Activated CD4-positive, alpha-beta T cell treated with anti-CD3 and anti-CD28 coated beads for 24 hours (primary cell): ENCODE measurements at places on chromosomes 11 and 22.
A peak's percentile ranks its signal among the peaks of the same experiment; 100 is the strongest.

GRCh38 chr11:34926831-34927132 lies 10.4 kb downstream of the PDHX start:
- no peak for DNase-seq

GRCh38 chr11:9943386-9944110 lies 279.7 kb downstream of the SWAP70 start:
- no peak for DNase-seq

GRCh38 chr11:114158886-114159285 lies 99.4 kb downstream of the ZBTB16 start:
- DNase-seq = no peak

- DNase-seq = peak; percentile 56
Observed at GRCh38 chr11:76803811-76804600, 20.9 kb downstream of the TSKU start.

- no peak for DNase-seq
Observed at GRCh38 chr11:81237139-81237538, 1496.5 kb downstream of the FAM181B start.

- DNase-seq = peak; percentile 39
Observed at GRCh38 chr11:119320776-119321524, 4.0 kb upstream of the MCAM start.

DNA sequence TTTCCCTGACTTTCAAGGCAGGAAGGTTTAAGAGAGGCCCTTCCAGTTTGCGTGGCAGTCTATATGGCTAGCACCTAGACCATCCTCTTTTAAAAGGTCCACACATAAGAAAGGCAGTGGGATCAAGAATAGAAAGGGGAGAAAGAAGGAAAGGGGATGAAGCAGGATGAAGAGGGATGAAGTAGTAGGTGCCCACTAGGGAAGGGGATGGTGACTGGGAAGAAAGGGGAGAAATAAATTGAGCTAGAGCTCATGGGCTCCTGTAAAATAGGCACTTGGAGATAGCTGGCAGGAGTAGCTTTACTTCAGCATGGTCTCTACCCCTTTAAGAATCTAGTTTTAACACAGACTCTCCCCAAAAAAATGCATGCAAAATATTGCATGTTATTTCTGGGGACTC lies 41.5 kb downstream of the CADM1 start:
- DNase-seq = no peak

GRCh38 chr22:36470162-36470993 lies 11.1 kb downstream of the TXN2 start:
- peak; percentile 61 for DNase-seq

- no peak for DNase-seq
Observed at GRCh38 chr22:22033803-22034468, 51.3 kb upstream of the TOP3B start.

DNA sequence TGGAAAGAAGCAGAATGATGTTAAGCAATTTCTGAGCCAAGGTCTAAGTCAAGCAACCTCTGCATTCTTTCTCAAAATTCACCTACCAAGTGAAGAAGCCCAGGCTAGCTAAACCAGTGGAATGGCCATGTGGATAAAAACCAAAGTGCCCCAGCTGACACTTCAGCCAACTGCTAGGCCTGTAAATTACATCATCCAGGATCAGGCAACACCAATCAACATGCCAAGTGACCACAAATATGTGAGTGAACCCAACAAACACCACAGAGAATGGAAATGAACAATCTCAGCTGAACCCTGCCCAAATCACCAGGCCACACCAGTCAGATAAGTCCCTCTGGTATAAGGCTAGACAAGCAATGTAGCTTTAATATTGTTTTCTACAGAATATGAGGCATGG lies 25.1 kb upstream of the FJX1 start:
- DNase-seq = no peak

DNA sequence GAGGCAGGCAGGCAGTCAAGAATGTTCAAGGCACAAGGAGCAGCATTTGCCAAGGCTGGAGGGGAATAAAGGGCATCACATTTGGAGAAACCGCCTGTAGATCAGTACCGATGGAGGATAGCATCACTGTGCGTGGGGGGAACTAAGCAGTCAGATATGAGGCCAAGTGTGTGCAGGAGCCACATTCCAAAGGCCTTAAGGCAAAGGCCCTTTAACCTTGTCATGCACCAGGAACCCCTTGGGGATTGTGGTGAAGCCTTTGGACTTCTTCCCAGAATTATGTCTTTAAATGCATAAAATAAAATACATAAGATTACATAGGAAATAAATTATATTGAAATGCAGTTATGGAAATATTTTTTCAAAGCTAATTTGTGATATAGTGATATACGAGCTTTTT lies 532.1 kb downstream of the BUD13 start:
- DNase-seq = no peak

DNA sequence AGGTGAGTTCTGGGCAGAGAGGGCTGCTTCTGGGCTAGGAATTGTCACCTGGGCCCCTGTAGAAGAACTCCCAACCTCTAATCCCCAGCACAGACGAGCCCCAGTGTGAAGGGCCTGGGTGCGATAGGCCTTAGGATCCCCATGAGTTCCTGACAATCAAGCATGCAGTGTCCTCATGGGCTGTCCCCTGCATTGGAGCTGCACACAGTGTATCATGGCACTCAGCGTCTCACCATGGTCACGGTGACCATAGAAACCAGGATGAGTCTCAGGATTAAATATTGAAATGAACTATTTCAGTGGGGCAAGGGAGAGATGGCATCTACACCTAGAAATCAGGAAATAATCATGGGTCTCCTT lies 292 bp downstream of the SCGB2A1 start:
- DNase-seq = no peak

DNA sequence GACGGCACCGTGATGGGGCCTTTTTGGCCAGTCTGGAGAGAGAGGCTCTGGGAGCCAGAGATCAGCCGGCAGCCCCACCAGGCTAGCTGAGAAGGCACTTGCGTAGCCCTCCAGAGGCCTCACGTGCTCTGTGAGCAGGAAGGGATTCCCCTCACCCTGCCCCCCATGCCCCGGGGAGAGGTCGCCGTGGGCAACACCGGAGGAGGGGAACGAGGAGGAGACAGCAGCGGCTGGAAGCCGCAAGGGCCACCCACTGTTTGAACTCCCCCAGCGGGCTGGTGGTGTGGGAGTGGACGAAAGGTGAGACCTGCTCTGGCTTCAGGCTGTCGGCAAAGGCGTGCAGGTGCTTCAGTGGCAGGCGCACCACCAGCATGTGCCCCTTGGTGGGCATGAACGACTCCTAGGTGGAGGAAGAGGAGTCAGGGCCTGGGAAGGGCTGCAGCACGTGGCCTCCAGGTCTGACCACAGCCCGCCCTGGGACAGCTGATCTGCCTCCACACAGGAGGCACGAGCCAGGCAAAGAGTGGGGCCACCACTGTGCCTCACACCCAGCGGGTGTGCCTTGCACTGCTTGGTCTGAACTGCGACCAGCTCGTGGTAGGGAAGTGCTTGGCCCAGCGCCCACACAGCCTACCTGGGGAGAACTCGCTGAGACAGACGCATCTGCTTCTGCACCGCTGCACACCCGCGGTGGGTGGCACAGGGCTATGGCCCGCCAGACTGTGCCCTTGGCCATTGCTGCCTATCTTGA lies 99.9 kb downstream of the MED15 start:
- DNase-seq = no peak

DNA sequence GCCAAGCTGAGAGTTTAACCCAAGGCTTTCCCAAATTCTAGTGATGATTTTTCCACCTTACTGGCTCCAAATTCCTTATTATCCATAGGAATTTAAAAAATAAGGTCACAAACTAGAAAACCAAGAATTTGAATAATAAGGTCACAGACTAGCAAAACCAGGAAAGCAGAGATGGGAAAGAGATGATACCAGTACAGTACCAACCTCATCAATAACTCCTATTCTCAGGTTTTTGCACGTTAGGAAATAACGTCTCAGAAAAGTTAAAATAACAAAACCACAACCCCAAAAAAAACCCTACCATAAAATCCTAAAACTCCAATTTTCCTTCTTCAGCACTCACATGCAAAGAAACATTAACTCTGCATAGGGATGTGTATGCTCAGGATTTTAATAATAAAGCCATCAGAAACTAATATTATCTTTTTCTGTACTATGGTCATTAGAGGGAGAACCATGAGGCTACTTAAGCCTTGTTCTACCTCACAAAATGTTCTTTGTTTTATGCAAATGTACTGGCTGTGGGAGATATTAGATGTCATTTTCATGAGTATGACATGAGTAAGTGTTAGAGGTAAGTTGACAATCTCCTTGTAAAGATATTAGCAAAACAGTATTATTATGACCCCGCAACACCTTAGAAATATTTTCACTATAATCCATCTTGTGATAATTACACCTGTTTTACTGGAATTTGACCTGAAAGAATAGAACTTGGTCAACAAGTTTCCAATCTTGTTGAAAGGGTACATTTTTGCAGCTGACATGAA lies 16.1 kb upstream of the EED start:
- no peak for DNase-seq

DNA sequence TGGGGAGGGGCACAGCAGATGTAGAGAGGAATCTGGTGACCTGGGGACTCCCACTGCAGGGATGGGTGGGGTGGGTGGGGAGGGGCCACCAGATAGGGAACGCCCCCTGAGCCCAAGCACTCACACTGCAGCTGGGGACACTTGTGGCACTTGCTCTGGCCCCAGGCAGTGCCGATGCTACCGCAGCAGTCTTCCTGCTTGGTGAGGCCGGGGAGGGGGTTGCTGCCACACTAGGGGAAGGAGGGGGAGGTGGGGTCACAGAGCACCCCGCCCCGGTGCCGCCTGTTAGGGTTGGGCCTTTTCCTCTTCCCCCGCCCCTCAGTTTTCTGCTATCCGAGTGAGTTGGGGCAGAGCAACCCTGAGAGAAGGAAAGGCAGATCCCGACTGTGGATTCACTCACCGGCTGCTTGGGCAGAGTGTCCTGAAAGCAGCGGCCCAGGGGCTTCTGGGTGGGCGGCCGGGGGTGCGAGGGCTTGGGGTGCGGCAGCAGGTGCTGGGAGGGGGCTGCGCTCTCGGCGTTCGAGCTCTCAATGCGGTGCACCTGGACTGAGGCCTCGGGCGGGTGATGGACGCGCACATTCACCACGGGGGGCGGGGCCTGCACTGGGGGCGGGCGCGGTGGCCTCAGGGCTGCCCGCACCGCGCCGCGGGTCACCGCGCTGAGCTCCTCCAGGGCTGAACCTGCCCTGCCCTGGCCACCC lies 4.7 kb downstream of the LTBP3 start:
- no peak for DNase-seq

GRCh38 chr22:48594016-48594756 lies 1233.5 kb downstream of the BRD1 start:
- no peak for DNase-seq

DNA sequence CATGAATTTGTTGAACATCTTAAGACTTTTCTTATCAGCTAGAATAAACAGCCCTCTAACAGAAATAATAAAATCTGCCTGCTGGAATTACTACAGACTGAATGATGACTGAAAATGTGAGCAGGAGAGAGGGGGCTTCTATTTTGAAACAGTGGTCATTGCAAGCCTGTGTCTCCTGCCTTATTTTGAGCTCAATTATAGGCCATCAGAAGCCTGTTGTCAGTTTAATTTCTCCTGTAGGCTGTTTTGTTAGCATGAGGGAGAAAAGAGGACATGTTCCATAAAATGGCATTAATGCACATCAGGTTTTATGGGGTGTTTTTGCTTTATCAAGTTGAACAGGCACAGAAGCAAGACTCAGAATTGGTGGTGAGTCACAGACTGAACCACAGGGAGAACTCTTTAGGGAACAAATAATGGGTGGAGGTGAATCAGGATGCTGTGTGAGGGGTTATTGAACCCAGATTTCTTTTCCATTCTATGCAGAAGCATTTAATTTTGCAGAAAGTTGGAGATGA lies 129.1 kb downstream of the PARVA start:
- DNase-seq = no peak

- no peak for DNase-seq
Observed at GRCh38 chr11:122242731-122243130, 126.7 kb upstream of the BLID start.

DNA sequence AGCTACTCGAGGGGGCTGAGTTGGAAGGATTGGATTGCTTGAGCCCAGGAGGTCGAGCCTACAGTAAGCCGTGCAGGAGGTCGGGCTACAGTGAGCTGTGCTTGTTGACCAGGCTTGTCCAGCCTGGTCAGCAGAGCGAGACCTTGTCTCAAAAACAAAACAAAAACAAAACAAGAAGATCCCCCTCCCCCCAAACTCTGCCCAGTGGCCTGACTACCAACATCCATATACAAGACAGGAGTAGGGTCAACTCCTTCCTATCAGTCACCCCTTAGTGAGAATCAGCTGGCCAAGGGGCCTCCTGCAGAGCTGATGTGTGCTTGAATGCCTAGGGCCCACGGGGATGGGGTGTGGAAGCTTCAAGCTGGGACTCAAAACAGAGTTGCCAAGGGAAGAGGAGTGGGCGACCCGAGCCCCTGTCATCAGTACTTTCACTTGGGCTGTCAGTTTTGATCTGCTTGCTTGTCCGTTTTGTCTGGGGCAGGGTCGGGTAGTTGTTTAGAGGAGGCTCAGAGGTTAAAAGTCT lies 942 bp upstream of the TSPAN18 start:
- no peak for DNase-seq

GRCh38 chr11:71383461-71383860 lies 64.7 kb downstream of the DHCR7 start:
- DNase-seq = no peak

DNA sequence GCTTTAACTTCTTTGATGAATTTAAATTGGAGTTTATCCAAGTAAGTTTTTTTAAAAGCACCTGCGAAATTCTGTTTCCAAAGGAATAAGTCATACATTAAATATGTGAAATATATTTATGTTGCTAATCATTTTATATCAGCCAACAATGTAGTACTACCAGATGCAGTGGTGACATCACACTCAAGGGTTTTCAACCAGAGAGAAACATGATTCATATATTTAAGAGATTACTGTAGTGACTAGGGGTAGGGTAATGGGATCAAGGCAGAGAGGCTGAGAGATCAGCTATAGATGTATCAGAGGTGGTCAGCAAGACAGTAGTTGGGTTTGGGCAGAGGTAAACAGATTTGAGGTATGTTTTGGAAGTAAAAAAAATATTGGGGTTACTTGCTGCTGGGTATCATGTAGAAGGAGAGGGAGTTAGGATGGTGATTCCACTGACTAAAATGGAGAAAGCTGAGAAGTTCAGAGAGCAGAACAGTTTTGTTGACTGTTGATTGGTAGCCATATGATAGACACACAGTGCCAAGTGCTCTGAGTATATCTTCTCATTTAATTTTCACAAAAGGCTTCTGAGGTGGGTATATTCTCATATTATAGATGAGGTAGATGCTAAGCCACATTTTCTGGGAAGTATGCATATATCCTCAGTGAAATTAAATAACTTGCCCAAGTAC lies 39.4 kb downstream of the CEP57 start:
- DNase-seq = no peak

- DNase-seq = no peak
Observed at GRCh38 chr11:103465555-103466140, 356.4 kb downstream of the DYNC2H1 start.

GRCh38 chr11:119755356-119756071 lies 26.5 kb upstream of the NECTIN1 start:
- DNase-seq = no peak

DNA sequence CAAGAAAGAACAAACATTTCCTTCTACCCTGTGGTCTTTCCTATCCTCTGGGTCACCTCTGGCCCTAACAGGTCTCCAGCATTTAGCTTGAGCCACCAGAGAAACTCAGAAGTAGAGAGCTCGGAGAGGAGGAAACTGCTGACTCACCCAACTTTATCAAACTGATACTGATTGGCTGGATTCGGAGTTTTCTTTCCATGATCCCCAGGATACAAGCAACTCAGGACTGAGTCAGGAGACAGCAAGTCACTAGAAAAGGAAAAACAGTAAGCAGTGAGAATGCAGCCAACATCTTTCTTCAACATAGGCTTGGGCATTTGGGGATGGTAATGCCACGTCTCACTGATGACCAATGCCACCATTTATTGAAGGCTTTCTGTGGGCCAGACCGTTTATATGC lies 32.7 kb downstream of the THOC5 start:
- no peak for DNase-seq
